ENCODE measurements at places on chromosomes 6 and 20.

DNA sequence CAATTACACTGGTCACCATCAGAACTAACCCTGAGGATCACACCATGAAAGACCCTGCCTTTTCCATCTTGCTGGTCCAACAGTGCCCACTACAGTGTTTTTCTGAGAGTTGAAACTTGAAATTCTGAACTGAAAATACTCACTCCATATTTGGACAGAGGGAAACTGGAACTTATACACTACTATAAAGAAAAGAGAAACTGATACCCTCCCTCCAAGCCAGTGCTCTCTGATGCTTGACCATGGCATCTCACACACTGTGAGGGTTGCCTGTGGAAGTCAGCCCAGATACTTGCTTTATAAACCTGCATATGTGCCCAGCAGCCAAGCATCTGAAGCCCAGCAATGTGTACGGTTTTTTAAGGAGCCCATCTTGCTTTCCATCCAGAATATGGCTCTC is 108.7 kb downstream of the FOXA2 start:
- no peaks in the 10 kb centered on the region for H3K4me1 ChIP-seq
- no peak for DNase-seq
- peaks cover 13% of the 10 kb centered on the region for H3K27me3 ChIP-seq
- H3K36me3 ChIP-seq: no peaks in the 10 kb centered on the region
- H3K27ac ChIP-seq: no peak overlapping the region
- no peak overlapping the region for H3K4me3 ChIP-seq

DNA sequence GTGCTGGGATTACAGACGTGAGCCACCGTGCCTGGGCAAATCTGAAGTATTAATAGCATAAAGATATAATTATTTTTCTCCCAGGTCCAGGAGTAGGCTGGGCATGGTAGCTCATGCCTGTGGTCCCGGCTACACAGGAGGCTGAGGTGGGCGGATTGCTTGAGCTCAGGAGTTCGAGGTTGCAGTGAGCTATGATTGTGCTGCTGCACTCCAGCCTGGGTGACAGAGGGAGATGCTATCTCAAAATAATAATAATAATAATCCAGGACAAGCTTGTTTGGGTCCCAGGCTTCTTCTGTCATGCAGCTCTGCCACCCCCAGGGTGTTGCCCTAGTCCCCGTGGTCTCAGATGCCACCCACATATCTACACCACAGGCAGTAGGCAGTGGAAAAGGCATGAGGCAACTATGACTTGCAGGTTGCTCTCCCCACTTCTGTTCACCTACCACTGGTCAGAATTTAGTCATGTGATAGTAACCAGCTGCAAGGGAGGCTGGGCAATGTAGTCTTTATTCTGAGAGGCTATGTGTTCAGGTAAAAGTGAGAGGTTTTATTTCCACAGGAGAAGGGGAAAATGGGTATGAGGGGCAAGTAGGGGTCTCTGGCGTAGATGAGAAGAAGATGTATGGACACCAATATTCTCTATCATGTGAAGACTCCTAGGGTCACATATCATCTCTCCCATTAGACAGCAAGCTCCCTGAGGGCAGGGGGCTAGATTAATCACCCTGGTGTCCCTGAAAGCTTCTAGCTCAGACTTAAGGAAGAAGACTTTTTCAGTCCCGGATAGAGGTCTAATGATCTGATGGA is 25.7 kb downstream of the TCF15 start:
- no peak overlapping the region for H3K4me3 ChIP-seq
- H3K27me3 ChIP-seq: peaks cover 10% of the 10 kb centered on the region
- no peak overlapping the region for H3K27ac ChIP-seq
- H3K4me1 ChIP-seq: no peaks in the 10 kb centered on the region
- DNase-seq: no peak

- no peaks in the 10 kb centered on the region for H3K36me3 ChIP-seq
- no peaks in the 10 kb centered on the region for H3K4me1 ChIP-seq
- H3K4me3 ChIP-seq: no peak overlapping the region
These were observed 246.1 kb downstream of the RIMS1 start for GRCh38 chr6:72132427-72132826.

- H3K4me1 ChIP-seq: no peaks in the 10 kb centered on the region
- no peaks in the 10 kb centered on the region for H3K36me3 ChIP-seq
These were observed 22.5 kb upstream of the C6orf58 start for GRCh38 chr6:127554435-127555006.

DNA sequence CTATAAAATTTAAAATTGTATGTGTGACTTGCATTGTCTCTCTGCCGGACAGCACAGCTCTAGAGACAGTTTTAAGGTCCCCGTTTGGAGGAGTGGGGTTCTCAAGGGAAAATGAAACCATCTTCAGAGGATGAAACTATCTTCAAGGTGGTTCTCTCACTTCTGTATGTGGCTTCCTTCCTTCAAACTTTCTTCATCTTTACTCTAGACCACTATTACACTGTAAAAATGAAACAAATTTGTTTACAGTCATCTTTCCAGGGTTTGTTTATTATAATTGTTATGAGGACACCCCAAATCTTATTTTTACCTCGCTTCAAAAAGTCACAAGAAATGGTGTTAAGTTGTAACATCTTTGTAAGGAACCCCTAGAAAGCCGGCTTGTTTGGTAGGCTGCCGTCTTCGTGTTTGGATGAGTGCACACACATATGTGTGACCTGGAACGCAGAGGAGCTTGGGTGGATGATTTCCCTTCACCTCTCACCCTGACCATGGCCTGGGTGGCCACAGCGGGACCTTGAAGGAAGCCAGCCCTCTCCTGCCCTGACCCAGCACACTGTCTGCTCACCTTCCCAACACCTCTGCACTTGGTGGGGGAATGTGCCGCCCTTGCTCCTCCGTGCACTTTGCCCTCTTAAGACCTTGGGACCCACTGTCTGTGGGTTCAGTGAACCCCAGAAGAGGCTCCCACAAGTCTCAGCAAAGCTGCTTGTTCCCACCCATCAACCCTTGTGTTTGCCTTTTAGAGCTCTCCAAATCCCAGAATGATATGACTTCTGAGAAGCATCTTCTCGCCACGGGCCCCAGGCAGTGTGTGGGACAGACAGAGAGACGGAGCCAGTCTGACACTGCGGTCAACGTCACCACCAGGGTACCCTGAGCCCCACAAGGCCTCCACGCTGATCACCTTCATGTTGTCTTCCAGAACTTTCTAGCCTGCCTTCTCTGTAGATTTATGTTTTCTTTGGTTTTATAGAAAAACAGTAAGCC is 67.8 kb downstream of the SYTL3 start:
- H3K27ac ChIP-seq: peak overlapping the region; percentile 94
- H3K36me3 ChIP-seq: no peaks in the 10 kb centered on the region

- DNase-seq: no peak
- H3K27me3 ChIP-seq: no peaks in the 10 kb centered on the region
- H3K4me1 ChIP-seq: peaks cover 17% of the 10 kb centered on the region
- no peak overlapping the region for H3K27ac ChIP-seq
These were observed 91.9 kb downstream of the FOXA2 start for GRCh38 chr20:22492497-22492896.

DNA sequence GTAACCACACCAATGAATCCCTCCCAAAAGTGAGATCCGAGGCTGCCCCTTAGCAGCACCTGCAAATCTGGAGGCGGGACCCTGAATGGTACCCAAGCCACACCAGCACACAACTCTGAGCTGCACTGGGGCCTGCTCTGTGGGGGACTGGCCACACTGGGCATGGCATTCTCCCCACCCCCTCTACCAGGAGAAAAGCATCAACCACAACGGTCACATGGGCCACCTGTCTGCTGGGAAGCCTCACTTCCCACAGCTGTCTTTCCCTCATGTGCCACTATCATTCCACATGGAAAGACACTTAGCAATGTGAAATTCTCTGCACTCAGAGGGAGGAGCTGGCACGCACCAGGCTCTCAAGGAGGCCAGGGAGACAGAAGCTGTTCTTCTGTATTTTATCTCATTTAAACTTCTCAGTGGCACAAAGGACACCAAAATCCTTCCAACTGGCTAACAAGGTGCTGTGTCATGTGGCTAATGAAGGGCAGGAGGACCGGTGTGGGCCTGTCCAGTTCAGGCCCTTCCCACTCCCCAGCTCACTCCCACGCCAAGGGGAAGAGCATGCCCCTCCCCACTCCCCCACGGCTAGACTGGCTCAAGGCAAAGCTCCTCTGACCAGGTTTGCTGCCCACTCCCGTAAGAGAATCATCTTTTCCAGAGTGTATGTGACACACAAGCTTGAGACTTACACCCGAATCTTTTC is 19.0 kb downstream of the YTHDF1 start:
- no peaks in the 10 kb centered on the region for H3K4me1 ChIP-seq
- DNase-seq: no peak
- peaks cover 39% of the 10 kb centered on the region for H3K36me3 ChIP-seq
- no peak overlapping the region for H3K4me3 ChIP-seq
- H3K27me3 ChIP-seq: no peaks in the 10 kb centered on the region
- H3K27ac ChIP-seq: no peak overlapping the region

DNA sequence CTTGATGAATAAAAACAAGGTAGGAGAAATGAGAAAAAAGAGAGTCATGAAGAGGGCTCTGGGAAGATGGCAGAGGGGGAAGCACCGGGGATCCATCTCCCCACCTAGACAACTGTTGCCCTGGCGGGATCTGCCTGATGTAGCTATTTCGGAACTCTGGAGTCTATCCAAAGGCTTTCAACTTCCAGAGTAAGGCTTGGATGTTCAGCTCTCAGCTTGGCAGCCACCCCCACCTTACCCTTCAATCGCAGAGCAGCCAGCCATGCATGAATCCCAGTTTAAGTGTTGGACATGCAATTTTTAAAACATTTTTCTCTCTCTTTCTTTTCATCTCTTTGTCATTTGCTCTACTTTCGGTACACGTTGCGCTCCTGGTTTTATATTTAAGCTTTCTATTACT is 275.9 kb upstream of the EXOC2 start:
- H3K36me3 ChIP-seq: no peaks in the 10 kb centered on the region
- peaks cover 6% of the 10 kb centered on the region for H3K27me3 ChIP-seq
- DNase-seq: no peak
- H3K27ac ChIP-seq: no peak overlapping the region

GRCh38 chr6:5809450-5809849 is 197.3 kb downstream of the NRN1 start:
- H3K4me1 ChIP-seq: no peaks in the 10 kb centered on the region
- DNase-seq: no peak
- no peak overlapping the region for H3K27ac ChIP-seq
- no peaks in the 10 kb centered on the region for H3K36me3 ChIP-seq
- H3K27me3 ChIP-seq: no peaks in the 10 kb centered on the region

DNA sequence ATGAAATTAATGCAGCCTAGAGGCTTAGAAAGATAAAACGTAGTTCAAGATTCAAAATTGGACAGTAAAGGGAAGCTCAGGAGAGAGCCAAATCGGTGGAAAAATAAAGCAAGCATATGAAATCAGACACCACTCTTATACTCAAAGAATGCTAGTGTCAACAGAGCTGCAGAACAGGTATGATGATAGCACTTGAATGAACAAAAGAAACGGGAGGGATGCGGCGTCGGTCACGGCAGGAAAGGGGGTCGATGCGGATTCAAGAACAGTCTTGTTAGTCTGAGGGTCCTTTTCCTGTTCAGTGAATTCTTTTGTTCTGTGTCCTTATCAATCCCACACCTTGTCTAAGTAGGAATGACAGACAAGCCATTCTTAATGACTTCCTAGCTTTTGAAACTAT is 114.4 kb downstream of the FOXC1 start:
- no peak overlapping the region for H3K4me3 ChIP-seq
- H3K4me1 ChIP-seq: no peaks in the 10 kb centered on the region
- no peak for DNase-seq
- no peak overlapping the region for H3K27ac ChIP-seq
- peaks cover 12% of the 10 kb centered on the region for H3K36me3 ChIP-seq

GRCh38 chr20:22333885-22334545 is 250.4 kb downstream of the FOXA2 start:
- peaks cover 23% of the 10 kb centered on the region for H3K27me3 ChIP-seq
- no peak overlapping the region for H3K4me3 ChIP-seq
- no peaks in the 10 kb centered on the region for H3K4me1 ChIP-seq
- no peaks in the 10 kb centered on the region for H3K36me3 ChIP-seq

DNA sequence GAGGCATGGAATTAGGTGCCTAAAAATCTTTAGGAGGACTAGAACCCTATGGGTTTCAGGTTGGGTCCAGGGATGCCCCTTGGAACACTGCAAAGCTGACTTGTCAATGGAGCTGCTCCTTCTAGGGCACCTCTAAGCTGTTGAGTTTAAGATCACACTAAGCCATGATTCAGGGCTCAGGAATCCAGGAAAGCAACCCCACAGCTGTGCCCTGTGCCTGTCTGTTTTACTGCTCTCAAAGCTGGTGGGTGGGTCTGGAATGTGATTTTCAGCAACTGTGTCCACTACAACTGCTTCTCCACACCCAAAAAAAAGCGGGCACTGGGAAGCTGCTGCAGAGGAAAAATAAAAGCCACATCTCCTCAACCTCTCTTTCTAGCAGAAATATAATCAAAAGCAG is 310.4 kb upstream of the MOCS1 start:
- DNase-seq: no peak
- H3K27ac ChIP-seq: no peak overlapping the region
- H3K4me3 ChIP-seq: no peak overlapping the region

- no peak for DNase-seq
- H3K4me1 ChIP-seq: no peaks in the 10 kb centered on the region
- no peaks in the 10 kb centered on the region for H3K27me3 ChIP-seq
- no peak overlapping the region for H3K27ac ChIP-seq
- no peak overlapping the region for H3K4me3 ChIP-seq
These were observed 351.7 kb downstream of the CDH4 start for GRCh38 chr20:61603715-61604114.

DNA sequence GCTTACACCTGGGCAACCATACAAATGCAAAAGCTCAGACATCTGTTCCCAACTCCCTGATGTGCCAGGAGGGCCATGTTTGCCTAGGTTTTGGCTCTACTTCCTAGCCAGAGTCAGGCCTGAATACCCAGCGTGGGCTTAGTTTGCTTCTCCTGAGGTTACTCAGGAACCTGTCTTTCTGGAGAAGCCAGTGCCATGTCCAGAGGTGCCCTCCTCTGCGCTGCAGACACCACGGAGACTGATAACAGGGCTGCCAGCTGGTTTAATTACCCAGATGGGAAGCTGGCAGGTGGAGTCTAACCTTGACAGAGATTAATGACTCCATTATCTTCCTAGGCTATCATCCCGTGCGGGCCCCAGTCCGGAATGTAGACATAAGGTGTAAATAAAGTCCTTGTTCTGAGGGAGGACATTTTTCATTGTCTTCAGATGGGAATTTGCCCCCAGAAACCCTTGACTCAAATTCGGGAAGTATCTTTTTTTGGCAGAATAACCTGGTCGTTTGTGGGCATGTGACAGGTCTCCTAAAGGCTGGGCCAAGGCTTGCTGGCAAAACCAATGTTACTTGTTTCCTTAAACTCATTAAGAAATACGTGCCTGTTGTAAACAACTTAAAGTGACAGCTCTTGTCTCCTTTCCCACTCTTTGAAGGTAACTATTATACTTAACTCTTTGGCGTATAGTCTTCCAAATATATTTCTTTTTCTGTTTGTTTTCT is 29.2 kb upstream of the ZNFX1 start:
- H3K36me3 ChIP-seq: no peaks in the 10 kb centered on the region
- no peak overlapping the region for H3K4me3 ChIP-seq
- peaks cover 11% of the 10 kb centered on the region for H3K4me1 ChIP-seq
- H3K27ac ChIP-seq: no peak overlapping the region
- peak; percentile 54 for DNase-seq

GRCh38 chr6:39268721-39269120 is 39.4 kb upstream of the KCNK5 start:
- peaks cover 3% of the 10 kb centered on the region for H3K4me1 ChIP-seq
- no peak overlapping the region for H3K4me3 ChIP-seq
- H3K27me3 ChIP-seq: peaks cover 14% of the 10 kb centered on the region
- no peak overlapping the region for H3K27ac ChIP-seq
- H3K36me3 ChIP-seq: no peaks in the 10 kb centered on the region
